GM18507 (cell line): ENCODE measurements at places on chromosomes 2 and 18.

- no peak for DNase-seq
These were observed 267.8 kb downstream of the PID1 start for GRCh38 chr2:229003256-229003655.

GRCh38 chr18:42281124-42281523 is 326.1 kb downstream of the PIK3C3 start:
- no peak for DNase-seq

- no peak for DNase-seq
These were observed 2.1 kb downstream of the TRIB2 start for GRCh38 chr2:12718711-12719399.

- DNase-seq: no peak
These were observed 78.5 kb upstream of the ALPP start for GRCh38 chr2:232299927-232300674.

- no peak for DNase-seq
These were observed 65.7 kb upstream of the POMC start for GRCh38 chr2:25233916-25234605.

DNA sequence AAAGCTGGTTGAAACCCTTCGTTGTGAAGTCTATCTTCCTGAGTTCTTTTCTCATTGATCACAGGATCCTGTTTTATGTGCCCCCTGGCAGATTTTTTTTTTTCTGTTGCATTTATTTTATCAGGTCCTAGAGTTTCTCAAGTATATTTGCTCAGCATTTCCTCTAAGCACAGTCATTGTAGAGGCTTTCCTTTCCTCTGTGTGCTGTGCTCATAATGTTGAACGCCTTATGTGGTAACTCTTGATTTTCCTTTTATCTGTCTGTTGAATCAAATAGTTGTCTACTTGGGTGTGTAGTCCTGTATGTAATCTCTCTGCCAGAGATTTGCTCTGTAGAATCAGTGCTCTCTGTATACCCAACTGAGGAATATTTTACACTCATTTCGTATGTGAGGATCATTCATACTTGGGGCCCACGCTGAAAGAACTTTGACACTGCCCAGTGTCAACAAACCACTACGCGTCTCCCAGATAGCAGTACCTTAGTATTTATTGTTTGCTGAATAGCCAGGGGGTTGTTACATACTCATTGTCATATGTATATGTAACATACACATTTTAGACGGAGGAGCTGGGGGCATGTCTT is 118.2 kb downstream of the CTNNA2 start:
- DNase-seq: no peak

- no peak for DNase-seq
These were observed 14.7 kb upstream of the EML6 start for GRCh38 chr2:54708584-54709335.

DNA sequence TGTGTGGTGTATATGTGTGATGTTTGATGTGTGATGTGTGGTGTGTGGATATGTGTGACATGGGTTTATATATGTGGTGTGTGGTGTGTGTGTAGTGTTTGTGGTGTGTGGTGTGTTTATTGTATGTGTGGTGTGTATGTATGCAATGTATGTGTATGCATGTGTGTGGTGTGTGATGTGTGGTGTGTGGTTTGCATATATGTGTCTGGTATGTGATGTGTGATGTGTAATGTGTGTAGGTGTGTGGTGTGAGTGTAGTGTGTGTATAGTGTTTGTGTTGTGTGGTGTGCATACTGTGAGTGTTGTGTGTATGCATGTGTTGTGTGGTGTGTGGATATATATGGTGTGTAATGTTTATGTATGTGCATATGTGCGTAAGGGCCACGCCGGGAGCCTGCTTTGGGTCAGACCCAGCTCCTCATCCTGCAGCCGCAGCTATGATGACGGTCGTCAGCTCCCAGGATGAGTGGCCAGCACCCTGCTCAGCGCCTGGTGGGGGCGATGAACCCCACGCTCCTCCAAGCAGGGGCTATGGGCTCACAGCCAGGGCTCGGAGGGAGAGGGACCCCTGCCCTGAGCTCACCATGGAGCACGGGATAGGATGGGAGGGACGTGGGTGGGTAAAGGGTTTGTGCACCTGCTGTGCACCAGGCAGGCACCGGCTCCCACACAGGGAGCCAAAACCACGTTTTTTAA is 331.3 kb downstream of the EIPR1 start:
- no peak for DNase-seq

DNA sequence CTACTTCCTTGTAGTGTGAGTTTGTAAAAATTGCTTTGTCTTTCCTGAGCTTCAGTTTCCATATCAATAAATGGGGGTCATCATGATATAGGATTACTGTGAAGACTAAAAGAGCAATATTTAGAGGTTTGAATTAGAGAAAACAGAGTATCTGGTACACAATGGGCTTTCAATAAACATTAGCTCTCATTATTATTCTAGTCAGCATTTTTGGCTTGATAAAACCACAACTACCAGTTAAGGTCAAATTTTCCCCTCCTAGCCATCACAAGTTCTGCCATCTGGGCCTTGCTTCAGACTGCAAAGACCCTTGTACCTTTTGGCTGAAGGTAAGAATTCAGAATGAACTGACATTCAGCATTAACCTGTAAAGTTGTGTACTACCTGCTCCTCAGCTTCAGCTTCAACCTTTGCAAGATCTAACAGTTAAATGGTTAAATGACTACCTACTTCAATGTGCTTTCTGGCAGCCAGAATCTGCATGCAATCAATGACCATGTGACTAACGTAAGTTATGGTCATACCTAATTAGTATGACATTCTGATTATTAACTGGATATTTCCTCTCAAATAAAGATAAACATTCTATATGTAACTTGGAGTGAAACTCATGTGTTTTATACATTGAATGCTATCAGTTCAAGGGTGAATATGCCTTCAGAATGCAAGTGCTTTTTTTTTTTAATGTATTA is 52.7 kb upstream of the FRZB start:
- DNase-seq: no peak
